Thymus (tissue), 14 donors: ENCODE measurements at places on chromosomes 12 and 14. TPM values are rescaled to one million over a fixed set of nuclear protein-coding genes. Genes with fewer than 3 reads are reported as not detected.

Gene ARHGDIB
- total RNA-seq, result 1,161 TPM

Gene SLC25A21
- 0.90 TPM for total RNA-seq

Gene ARHGAP9
- 71.1 TPM for total RNA-seq

Gene KLHDC1
- 3.9 TPM for total RNA-seq

Gene GYS2
- not detected for total RNA-seq

Gene CLEC4E
- 0.19 TPM for total RNA-seq

- H3K4me3 ChIP-seq, result no peak overlapping the region
- no peaks in the 10 kb centered on the region for H3K36me3 ChIP-seq
- H3K27me3 ChIP-seq, result peaks cover 45% of the 10 kb centered on the region
- H3K27ac ChIP-seq, result no peak overlapping the region
Measured at GRCh38 chr12:117970334-117970733, 1.5 kb upstream of the KSR2 start.

DNA sequence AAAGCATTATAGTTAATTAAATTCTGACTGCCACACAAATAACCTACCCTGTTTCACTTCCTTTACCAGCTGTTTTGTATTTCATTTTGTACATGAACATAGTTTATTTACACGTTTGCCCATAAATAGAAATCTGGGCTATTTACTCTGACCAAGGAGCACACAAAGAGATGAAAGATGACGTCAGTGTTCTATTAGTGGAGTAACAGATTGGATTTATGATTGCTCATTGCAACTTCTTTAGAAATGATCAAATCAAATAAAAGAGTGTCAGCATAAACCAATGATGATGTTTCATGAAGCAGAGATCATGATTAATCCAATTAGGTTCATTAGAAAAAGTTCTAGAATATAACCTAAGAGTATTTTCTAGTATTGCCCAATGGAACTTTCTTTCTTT, 12.0 kb upstream of the RTL1 start:
- H3K4me1 ChIP-seq, result no peaks in the 10 kb centered on the region
- H3K27ac ChIP-seq, result no peak overlapping the region
- no peak for DNase-seq
- H3K4me3 ChIP-seq, result no peak overlapping the region
- H3K36me3 ChIP-seq, result no peaks in the 10 kb centered on the region

DNA sequence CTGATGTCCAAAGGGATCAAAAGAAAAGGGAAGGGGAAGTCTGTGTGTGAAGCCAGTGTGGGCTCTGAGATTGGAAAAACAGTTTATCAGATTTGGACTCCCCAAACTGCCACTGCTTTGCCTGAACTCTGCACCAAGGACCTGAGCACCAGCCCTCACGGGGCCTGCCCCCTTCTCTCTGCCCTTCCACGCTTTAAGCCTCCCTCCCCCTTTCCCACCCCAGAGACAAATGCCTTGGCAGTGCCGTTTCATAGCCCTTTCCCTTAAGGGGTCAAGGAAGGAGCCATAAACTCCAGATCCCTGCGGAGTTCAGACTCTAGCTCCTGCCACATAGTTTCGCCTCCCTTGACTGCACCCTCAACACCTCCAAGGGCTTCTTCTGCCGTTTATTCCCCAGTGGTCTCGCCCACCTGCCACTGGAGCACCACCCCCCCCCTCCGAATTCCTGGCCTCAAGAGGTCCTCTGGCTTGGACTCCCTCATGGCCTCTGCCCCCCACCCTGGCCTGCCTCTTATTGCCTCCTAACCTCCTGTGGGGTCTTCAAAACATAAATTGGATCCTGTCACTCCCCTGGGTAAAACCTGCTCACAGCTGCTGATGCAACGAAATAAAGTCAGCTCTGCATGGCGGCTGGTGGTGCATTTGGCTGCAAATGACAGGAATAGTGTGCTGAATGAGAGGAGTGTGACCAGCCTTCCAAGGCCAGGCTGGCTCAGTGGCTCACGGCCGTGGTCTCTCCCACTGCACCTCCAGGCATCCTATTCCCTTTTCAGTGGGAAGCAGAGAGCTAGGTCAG, 18.8 kb downstream of the SLC25A29 start:
- no peak overlapping the region for H3K4me3 ChIP-seq
- peaks cover 16% of the 10 kb centered on the region for H3K4me1 ChIP-seq
- no peak for DNase-seq
- H3K27me3 ChIP-seq, result no peaks in the 10 kb centered on the region
- H3K36me3 ChIP-seq, result peaks cover 20% of the 10 kb centered on the region

- H3K36me3 ChIP-seq, result no peaks in the 10 kb centered on the region
- H3K4me1 ChIP-seq, result no peaks in the 10 kb centered on the region
- no peak for DNase-seq
- H3K27me3 ChIP-seq, result no peaks in the 10 kb centered on the region
- no peak overlapping the region for H3K27ac ChIP-seq
- H3K4me3 ChIP-seq, result no peak overlapping the region
Measured at GRCh38 chr12:99695050-99695449, 47.5 kb downstream of the GARIN6 start.

- no peaks in the 10 kb centered on the region for H3K27me3 ChIP-seq
- no peaks in the 10 kb centered on the region for H3K36me3 ChIP-seq
- H3K4me1 ChIP-seq, result no peaks in the 10 kb centered on the region
- DNase-seq, result no peak
- no peak overlapping the region for H3K27ac ChIP-seq
Measured at GRCh38 chr12:60169904-60170303, 574.1 kb downstream of the SLC16A7 start.

DNA sequence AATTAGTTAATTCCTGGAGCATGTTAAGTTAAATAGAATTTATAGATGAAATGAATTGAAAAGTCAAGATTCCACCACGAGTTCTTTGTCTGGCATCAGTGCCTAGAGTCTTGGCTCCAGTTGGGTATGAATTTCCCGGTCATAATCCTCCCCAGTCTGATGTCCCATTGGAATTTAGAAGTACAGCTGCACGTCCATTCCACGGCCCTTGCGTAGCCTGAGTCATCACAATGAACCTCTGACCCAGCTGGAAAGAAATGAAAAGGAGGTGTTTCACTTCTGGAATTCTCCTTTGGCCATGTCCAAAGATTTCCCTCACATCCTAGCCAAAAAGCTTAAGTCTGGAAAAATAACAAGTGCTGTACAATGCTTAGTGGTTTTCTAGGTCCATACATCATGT, 122.7 kb downstream of the KICS2 start:
- H3K27ac ChIP-seq, result no peak overlapping the region
- no peaks in the 10 kb centered on the region for H3K27me3 ChIP-seq
- H3K4me3 ChIP-seq, result no peak overlapping the region

GRCh38 chr12:57320639-57321038, 69.7 kb upstream of the STAC3 start:
- no peak for DNase-seq
- H3K27me3 ChIP-seq, result no peaks in the 10 kb centered on the region
- no peaks in the 10 kb centered on the region for H3K4me1 ChIP-seq
- no peak overlapping the region for H3K4me3 ChIP-seq

- DNase-seq, result no peak
- no peak overlapping the region for H3K27ac ChIP-seq
- peaks cover 4% of the 10 kb centered on the region for H3K4me1 ChIP-seq
- H3K36me3 ChIP-seq, result peaks cover 4% of the 10 kb centered on the region
- H3K27me3 ChIP-seq, result no peaks in the 10 kb centered on the region
- no peak overlapping the region for H3K4me3 ChIP-seq
Measured at GRCh38 chr14:55599250-55599879, 19.4 kb downstream of the KTN1 start.

GRCh38 chr14:88016768-88017167, 11.8 kb downstream of the GPR65 start:
- no peak for DNase-seq
- no peak overlapping the region for H3K27ac ChIP-seq
- H3K36me3 ChIP-seq, result no peaks in the 10 kb centered on the region
- H3K4me3 ChIP-seq, result no peak overlapping the region
- H3K4me1 ChIP-seq, result no peaks in the 10 kb centered on the region
- no peaks in the 10 kb centered on the region for H3K27me3 ChIP-seq

DNA sequence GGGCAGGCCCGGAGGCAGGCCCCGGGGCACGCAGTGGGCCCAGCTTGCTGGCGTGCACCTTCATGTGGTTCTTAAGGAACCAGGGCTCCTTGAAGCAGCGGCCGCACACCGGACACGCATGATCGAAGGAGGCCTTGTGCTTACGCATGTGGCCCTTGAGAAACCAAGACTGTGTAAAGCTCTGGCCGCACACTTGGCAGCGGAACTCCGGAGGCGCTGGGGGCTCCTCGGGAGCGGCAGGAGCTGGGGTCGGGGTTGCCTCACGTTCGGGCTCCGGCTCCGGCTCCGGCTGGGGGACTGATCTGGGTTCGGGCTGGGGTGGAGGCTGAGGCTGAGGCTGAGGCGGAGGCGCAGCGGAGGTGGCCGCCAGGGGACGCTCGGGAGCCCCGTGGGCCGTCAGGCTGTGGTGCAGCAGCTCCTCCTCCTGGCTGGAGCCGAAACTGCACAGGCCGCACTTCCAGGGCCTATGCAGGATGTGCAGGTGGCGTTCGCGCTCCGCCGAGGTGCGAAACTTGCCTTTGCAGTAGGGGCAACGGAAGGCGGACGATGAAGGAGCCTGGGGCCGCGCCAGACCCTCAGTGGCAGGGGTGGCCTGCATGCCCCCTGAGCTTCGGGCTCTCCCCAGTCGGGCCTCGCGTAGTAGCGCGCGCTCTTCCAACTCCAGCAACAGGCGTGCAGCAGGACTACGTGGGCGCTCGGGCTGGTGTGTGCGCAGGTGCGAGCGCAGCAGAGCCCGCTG, 6.0 kb downstream of the ZNF219 start:
- DNase-seq, result peak; percentile 86
- peaks cover 46% of the 10 kb centered on the region for H3K36me3 ChIP-seq
- H3K27ac ChIP-seq, result no peak overlapping the region
- H3K4me3 ChIP-seq, result no peak overlapping the region
- H3K27me3 ChIP-seq, result no peaks in the 10 kb centered on the region

DNA sequence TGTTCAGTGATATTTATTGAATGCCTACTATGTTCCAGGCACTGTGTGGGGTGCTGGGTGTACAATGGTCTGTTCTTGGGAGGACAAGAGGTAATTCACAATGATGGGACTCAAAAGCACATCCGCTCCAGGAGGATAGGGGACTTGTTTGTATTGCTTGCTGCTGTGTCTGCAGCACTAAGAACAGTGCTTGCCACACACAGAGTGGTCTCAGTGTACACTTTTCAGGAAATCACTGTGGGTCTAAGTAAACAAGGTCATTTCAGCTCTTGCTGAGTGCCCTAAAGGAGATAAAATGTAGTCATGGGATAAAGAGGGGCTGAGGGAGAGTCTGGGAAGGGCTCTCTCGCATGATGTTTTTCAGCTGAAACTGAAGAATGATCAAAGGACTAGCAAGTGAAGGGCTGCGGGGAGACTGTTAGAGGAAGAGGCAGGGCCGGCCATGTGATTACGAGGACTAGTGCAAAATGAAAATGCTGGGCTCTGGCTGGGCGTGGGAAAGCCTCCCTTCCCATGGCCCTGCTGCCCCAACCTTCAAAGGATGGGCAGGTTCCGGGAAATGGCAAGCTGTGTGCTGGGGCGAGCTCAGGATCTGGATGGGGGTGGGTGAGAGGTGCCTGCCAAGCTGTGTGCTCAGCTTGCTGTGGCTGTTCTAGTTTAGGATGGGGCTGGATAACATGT, 39.1 kb downstream of the ADCK1 start:
- H3K4me1 ChIP-seq, result no peaks in the 10 kb centered on the region
- no peak overlapping the region for H3K27ac ChIP-seq
- H3K27me3 ChIP-seq, result no peaks in the 10 kb centered on the region
- no peaks in the 10 kb centered on the region for H3K36me3 ChIP-seq
- H3K4me3 ChIP-seq, result no peak overlapping the region
- DNase-seq, result no peak

- H3K27ac ChIP-seq, result no peak overlapping the region
- no peaks in the 10 kb centered on the region for H3K4me1 ChIP-seq
- H3K27me3 ChIP-seq, result no peaks in the 10 kb centered on the region
- H3K36me3 ChIP-seq, result no peaks in the 10 kb centered on the region
- no peak for DNase-seq
Measured at GRCh38 chr14:45715946-45716345, 462.9 kb upstream of the MIS18BP1 start.

GRCh38 chr14:29282169-29282568, 515.6 kb downstream of the FOXG1 start:
- no peaks in the 10 kb centered on the region for H3K4me1 ChIP-seq
- no peak overlapping the region for H3K27ac ChIP-seq
- no peaks in the 10 kb centered on the region for H3K27me3 ChIP-seq
- no peak for DNase-seq
- H3K36me3 ChIP-seq, result no peaks in the 10 kb centered on the region

DNA sequence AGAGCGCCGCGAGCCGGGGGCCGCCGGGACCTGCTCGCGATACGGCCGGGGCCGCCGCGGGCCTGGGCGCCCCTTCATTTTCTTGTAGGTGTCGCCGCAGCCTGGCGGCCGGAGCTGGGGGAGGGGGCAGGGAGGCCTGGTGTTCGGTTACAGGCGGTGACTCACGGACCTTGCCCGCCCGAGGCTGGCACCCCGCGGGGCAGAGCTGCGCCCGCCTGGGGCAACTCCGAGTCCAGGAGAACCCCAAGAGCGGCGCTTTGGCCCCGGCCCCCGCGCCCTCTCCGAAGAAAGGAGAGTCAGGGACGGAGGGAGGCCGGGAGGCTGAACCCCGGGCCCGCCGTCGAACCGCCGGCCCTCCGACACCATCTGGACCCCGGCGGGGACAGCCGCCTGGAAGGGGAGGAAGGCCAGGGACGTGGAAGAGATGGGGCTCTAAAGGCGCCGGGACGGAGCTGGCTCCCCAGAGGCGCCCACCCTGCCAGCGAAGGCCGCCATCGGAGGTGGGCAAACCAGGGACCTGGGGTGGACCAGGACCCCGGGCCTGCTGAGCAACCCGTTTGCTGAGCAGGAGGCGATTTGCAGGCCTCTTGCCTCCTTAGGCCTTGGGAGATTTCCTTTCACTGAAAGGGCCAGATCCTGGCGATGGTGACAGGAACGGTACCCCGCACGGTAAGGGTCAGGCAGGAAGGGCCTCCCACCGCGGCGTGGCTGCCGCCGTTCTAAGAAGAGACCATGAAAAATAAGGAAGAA, 843 bp upstream of the NUAK1 start:
- H3K27me3 ChIP-seq, result peaks cover 55% of the 10 kb centered on the region
- peak overlapping the region; percentile 40 for H3K4me3 ChIP-seq
- H3K36me3 ChIP-seq, result no peaks in the 10 kb centered on the region
- peak overlapping the region; percentile 60 for H3K27ac ChIP-seq

DNA sequence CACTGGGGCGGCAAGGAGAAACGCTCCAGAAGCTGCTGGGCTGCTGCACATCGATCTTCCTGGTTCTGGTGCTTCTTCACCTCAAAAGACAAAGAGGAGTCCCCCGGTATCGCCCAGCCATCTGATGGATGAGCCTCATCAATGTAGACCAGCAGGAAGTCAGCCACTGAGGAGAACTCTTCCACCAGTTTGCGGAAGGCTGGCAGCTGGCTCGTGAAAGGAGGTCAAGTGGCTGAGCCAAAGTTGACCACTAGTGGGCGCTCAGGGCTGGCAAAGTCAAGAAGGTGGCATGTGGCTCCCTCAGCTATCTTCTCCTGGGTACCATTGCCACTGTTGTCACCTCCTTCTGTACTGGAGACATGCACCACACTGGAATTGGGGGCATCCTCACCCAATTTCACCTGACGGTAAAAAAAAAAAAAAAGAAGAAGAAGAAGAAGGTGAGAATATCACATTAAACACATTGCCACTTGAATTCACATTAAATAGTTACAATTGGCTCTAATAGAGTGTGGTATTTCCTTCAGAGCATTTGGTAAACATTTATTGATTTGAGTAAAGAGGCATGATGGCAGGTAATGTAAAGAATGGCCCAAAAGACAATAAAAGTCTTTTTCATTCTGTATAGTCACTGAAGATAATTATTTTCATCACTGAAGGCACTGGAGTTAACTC, 8.3 kb downstream of the DIO2 start:
- no peaks in the 10 kb centered on the region for H3K36me3 ChIP-seq
- no peak overlapping the region for H3K27ac ChIP-seq
- no peaks in the 10 kb centered on the region for H3K4me1 ChIP-seq
- H3K27me3 ChIP-seq, result no peaks in the 10 kb centered on the region
- no peak overlapping the region for H3K4me3 ChIP-seq
- no peak for DNase-seq
